NCI-H69 (cell line): ENCODE measurements at places on chromosomes 3 and 15.

- no peak for DNase-seq
Observed at GRCh38 chr3:169478566-169479313, 184.8 kb downstream of the MECOM start.

DNA sequence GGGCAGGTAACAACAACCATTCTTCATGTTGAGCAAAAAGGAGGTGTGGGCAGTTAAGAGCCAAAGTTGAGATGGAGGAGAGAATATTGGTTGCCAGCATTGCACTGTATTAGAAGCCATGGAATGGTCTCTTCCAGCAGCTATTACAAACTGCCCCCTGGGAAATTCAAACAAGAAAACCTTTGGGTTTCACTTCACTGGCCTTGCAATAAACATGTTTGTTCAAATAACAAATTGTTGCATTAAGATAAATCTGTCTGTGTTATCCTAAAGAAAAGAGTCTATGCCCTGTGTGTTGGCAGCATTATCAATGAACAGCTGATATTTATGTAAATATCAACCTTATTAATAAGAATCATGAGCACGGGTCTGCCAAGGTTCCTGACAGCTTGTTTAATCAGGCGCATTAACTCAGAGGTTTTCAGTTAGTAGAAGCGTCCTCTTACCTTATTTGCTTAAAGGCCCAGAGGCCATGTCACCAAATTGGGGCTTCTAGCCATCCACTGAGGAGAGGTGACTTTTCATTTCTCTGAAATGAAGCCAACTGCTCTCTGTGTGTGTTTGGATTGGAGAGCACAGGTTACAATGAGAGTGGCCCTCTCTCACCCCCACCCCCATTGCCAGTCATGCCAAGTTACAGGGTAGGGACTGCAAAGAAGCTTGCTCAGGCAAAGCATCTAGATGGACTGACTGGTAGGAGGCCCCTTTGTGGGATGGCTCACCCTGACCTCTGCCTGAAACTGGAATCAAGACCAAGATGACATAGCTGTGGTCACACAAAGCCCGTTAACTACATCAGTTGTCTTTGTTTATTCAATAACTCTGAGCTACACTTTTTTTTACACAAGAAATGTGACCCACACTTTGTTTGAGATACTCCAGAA lies 10.5 kb downstream of the FILIP1L start:
- peak; percentile 91 for DNase-seq

- no peak for DNase-seq
Observed at GRCh38 chr15:45921376-45921775, 286.5 kb downstream of the SQOR start.

GRCh38 chr3:162517110-162517509 lies 1020.5 kb downstream of the OTOL1 start:
- peak; percentile 3 for DNase-seq

GRCh38 chr3:50644561-50644960 lies 27.6 kb downstream of the MAPKAPK3 start:
- no peak for DNase-seq

GRCh38 chr3:14143271-14144225 lies 18.7 kb downstream of the TMEM43 start:
- no peak for DNase-seq

DNA sequence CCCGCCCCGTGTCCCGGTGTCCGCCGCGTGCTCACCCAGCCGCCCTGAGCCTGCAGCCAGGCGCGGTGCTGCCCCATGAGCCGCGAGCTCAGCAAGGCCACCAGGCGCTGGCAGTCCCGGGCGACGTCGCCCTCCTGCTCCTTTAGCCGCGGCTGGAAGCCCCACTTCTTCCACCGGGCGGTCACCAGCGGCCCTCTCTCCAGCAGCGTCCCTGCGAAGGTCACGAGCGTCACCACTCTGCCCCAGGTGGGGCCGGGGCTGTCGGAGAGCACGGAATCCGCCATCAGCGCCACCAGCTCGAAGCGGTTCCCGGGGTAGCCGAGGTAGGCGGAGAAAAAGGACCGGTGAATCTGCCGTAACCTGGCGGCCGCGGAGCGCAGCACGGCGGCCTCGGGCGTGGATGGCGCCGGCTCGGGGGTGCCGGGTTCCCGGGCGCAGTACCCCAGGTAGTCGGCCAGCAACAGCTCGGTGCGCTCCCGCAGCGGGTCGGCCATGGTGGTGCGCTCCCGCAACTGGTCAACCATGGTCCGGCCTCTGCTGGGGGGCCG lies 298 bp downstream of the BCL2L10 start:
- DNase-seq: peak; percentile 82

- DNase-seq: no peak
Observed at GRCh38 chr3:32366638-32367397, 24.8 kb upstream of the CMTM7 start.

GRCh38 chr3:23829242-23829934 lies 23.6 kb downstream of the UBE2E1 start:
- DNase-seq: no peak

GRCh38 chr3:173819368-173819767 lies 421.8 kb downstream of the NLGN1 start:
- DNase-seq: no peak

DNA sequence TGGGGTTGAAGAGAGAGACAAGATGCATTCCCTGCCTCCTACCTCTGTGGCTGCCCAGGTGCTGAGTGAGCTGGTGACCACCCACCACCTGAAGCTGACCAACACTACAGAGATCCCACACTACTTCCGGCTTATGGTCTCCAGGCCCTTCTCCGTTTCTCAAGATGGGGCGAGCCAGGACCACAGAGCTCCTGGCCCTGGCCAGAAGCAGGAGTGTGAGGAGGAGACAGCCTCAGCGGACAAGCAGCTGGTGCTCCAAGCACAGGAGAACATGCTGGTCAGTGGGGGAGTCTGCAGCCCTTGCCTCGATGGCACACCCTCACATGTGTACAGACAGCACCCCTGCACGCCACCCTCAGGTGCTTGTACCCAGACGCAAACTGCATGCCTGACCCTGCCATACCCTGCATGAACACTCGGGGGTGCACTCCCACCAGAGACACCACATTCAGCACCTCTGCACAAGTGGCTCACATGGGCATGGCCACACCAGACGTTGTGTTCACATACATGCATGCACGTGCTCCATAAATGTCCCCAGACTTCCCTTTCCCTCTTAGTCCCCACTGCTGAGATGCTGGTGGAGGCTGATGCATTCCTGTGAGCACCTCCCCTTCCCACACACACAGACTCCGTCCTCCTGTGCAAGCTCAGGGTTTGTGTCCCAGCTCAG lies 19.0 kb downstream of the ACAA1 start:
- peak; percentile 52 for DNase-seq

DNA sequence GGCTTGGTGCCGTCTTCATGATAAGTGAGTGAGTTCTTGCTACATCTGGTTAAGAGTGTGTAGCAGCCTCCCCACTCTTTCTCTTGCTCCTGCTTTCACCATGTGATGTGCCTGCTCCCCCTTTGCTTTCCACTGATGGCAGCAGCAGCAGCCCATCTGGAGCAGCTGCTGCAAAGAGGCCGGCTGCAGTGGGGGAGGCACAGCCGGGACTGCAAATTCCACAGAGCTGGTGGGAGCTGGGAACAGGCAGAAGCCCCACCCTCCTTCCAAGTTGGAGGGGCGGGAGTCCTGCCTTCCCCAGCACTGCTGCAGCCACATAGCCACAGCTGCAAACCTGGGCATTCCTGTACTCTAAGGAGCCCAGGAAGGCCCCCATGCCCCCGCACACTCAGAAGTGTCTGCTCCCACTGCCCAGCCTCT lies 62.8 kb upstream of the IMPG2 start:
- DNase-seq: no peak

GRCh38 chr15:48177383-48177765 lies 721 bp downstream of the MYEF2 start:
- DNase-seq: peak; percentile 86

GRCh38 chr3:67349551-67350174 lies 304.7 kb downstream of the SUCLG2 start:
- no peak for DNase-seq

DNA sequence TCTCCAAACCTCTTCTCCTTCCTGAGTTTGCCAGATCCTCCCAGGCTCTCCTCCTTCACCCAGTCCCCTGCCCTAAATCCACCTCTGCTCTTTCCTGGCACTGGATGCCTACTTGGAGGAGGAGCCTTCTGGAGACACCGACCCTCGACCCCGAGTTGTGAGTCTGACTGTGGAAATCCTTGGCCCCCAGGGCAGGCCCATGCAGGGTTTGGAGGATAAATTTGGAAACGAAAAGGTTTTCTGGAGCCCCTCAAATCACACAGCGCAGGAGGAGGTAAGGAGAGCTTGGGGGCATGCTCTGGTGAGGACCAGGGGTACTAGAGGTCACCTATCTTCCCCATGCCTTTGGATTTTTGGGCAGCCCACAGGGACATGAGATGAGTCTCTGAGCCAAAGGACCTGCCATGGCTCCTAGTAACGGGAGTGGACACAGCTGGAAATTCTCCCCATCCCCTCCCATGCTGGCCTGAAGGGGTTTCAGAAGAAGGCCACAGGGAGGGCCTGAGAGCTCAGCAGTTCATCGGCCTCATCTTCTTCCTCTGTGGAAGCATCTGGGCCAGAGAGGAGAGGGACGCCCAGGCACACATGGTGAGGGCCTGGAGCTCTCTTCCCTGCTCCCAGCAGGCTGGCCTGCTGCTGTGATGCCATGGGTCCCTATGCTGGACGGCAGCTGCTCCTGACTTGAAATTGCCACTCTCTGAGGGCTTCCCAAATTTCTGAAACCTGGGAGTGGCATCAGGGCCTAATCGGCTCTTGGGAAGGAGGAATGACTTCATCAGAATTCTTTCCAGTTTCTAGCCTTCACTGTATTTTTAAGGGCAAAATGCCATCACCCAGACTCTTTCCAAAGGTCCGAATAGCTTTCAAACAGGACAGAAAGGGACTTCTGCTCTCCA lies 68.6 kb upstream of the ITGA11 start:
- DNase-seq: no peak
